Heart right ventricle (tissue), 16 donors: ENCODE measurements at places on chromosomes 3 and 15.

DNA sequence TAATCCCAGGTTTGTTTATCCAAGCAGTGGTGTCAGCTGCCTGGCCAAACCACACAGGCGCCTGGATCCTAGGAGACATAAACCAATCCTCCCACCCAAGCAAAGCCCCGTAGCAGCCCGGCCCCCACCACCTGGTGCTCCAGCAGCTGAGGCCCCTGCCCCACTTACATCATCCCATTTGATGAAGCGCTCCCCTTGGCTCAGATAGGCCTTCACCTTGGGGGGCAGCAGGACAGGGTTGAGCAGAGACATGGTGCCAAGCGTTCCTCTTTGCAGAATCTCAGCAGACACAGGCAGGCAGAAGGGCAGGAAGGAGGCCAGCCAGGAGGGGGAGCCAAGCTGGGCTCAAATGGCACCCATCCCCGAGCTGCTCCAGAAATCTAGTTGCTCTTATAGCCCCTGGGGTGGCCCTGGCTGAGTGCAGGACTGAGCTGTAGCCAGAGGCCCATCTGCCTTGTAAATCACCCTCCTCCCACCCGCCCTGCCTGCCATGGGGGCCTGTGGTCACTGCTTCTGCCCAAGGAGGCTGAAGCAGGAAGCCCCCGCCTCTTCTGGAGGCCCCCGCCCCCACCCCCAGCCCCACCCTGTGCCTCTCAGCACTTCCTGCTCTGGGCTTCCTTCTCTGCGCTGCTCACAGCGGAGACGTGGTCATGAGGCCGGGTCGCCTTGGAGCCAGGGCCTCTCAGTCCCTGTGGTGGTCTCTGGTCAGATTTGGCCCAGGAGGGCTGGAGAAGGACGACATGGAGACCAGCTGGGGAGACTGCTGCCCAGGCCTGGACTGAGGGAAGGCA, at the start of gene PLCB2:
Gene PLCB2 (minus strand): TSS at position 515 of the 791 bp plus-strand sequence. CDS start 263 bp downstream, at position 252.
- DNase-seq: peak; percentile 40

GRCh38 chr3:136109499-136109898, 86.6 kb downstream of the MSL2 start:
- no peak for DNase-seq

DNA sequence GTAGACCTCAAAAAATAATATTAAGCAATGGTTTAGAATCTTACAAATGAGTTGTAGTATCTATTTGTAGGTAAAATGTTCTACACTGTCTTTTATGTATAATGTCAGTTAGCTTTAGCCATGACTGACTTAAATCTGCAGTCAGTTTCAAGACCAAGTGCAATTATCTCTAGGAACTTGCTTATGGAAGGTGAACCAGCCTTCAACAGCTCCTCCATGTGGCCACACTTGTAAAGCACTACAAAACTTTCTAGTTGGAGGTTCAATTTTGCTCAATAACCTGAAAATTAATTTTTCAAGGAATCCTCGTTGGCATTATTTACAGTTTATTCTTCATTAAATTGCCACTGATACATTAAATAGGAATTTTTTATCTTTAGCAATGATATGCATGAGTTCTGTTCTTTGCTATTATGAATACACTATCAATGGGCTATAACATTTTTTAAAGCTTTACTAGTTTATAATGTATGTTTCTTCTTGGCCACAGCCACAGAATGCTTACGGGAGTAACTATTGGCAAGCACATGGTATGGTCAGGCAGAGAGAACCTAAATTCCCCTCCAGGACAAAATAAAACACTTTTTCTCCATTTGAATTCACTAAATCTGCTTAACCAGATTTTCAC, 315.3 kb upstream of the UBE2E2 start:
- DNase-seq: no peak

- no peak for DNase-seq
These were observed 183.7 kb downstream of the DPH6 start for GRCh38 chr15:35362195-35362829.

- no peak for DNase-seq
These were observed 3.0 kb downstream of the PEAK1 start for GRCh38 chr15:77416954-77417353.

GRCh38 chr15:48402427-48403177, 71.4 kb downstream of the DUT start:
- DNase-seq: no peak

- DNase-seq: no peak
These were observed 1.5 kb downstream of the CMTM6 start for GRCh38 chr3:32500880-32501782.

DNA sequence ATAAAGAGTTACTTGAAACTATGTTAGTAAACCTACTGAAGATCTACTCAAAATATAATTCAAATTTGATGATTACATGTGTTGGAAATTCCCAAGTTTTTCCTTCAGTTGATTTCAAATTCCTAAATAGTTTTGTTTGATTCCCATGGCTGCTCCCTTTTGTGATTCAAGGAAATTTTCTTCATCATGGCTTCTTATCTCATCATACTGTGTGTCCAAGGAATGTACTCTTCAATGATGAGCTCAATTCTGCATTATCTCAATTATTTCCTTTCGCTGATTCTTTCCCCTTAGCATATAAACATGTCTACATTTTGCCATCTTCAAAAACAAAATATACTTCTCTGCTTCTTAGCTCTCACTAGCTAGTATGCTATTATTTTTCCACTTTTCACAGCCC, 460.4 kb upstream of the NAALADL2 start:
- DNase-seq: no peak

- no peak for DNase-seq
These were observed 395.2 kb upstream of the TPM1 start for GRCh38 chr15:62647202-62647842.

- DNase-seq: no peak
These were observed 401 bp downstream of the RAMAC start for GRCh38 chr15:82986442-82986780.

GRCh38 chr3:55307622-55308021, 179.5 kb downstream of the WNT5A start:
- DNase-seq: no peak

GRCh38 chr3:53629402-53629723, 135.0 kb downstream of the CACNA1D start:
- no peak for DNase-seq

DNA sequence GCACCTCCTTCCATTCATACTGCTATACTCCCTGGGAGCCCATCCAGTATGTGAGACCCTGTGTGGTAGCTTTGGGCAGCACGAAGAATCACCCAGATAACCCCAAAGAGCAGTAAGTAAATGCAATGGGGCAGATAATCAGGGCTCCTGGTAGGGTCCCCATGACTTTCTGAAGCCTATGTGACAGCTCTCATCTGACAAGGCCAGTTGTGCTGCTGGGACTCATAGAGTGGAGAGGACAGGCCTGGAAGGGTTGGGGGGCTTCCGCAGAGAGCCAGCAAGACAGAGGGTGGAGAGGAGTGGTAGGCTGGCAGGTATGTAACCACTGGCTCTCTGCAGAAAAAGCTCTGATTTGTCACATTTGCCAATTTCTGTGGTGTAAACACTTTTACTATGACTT, 3.2 kb upstream of the SLC6A20 start:
- no peak for DNase-seq

DNA sequence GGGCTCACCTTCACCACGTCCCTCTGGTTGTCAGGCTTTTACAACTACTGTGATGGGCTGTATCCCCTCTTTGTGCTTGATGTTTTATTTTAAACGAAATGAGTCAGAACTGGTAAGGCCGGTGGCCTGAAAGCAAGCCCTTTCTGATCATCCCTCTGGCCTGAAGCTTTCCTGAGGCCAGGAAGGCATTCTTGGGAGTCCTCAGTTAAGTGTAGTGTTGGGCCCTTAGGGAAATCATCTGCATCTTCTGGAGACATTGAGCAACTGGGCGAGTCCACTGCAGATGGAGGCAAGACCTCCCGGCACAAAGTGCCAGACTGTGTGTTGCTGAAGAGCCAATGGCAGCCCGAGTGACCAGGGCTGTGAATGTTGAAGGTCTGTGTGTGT, 33.0 kb upstream of the AMOTL2 start:
- DNase-seq: no peak

DNA sequence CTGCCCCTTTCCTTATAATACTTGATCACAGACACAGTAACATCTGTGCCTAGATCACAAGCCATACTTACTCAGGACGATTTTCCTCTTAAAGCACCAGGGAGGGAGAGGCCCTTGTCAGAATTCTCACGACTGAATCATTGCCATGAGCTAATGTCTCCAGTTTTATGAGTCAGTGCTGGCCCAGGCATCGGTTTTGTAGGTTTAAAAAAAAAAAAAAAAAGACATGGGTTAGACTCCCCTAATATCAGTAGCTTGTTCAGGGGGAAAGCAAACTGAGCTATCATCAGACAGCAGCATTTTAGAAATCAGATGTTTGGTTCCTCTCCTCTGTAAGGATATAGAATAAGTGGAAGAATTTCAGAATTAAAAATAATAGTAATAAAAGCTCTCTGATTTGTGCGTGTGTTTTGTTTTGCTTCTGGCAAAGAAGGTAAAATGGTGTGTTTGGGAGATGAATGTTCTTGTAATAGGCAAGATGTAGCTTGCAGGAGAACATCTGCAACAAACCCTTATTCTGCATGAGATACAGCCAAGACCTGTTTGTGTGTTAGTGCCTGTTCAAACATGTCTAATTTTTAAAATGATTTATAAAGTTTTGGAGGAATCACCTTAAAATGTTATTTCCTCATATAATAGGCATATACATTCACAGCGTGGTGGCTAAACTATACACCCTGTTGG, 193.6 kb downstream of the TP63 start:
- DNase-seq: no peak

- peak; percentile 6 for DNase-seq
These were observed 49.1 kb downstream of the IQCH start for GRCh38 chr15:67303490-67304363.
